ENCODE measurements at places on chromosomes 4 and X. TPM values are rescaled to one million over a fixed set of nuclear protein-coding genes. Genes with fewer than 3 reads are reported as not detected.

GRCh38 chrX:131577413-131577812 lies 33.5 kb downstream of the OR13H1 start:
- no peaks in the 10 kb centered on the region for H3K4me1 ChIP-seq
- no peak for DNase-seq
- no peaks in the 10 kb centered on the region for H3K27me3 ChIP-seq
- H3K36me3 ChIP-seq, result no peaks in the 10 kb centered on the region
- H3K27ac ChIP-seq, result no peak overlapping the region

The CXCL3 gene
- 1.0 TPM for total RNA-seq

The KLHL13 gene
- 1.5 TPM for total RNA-seq

- no peak overlapping the region for H3K27ac ChIP-seq
- H3K4me1 ChIP-seq, result peaks cover 10% of the 10 kb centered on the region
- no peak overlapping the region for H3K4me3 ChIP-seq
These were observed 1.4 kb upstream of the ARHGAP6 start for GRCh38 chrX:11666952-11667685.

- no peak for DNase-seq
- no peak overlapping the region for H3K27ac ChIP-seq
- H3K4me3 ChIP-seq, result no peak overlapping the region
- peaks cover 7% of the 10 kb centered on the region for H3K4me1 ChIP-seq
- H3K27me3 ChIP-seq, result no peaks in the 10 kb centered on the region
These were observed 62.6 kb downstream of the SORCS2 start for GRCh38 chr4:7254736-7255487.

The PARM1 gene
- 17.7 TPM for total RNA-seq

DNA sequence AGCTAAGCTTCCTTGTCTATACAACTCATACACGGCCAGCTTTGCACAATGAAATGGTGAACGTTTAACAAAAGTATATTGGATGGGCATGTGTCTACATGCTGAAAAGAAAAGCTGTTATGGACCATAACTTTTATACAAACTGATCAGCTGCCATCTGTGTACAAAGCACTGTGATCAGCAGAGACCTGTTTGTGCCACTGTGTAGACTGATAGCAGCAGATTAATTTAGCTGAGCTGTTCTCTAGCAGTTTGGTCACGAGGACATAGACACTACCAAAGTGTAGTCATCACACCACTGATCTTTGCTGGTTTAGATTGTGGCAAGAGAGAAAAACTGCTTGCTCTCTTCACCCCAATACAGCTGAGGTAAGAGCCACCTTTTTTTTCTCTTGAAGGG lies 124.5 kb downstream of the RAPGEF2 start:
- peaks cover 31% of the 10 kb centered on the region for H3K4me1 ChIP-seq
- no peaks in the 10 kb centered on the region for H3K36me3 ChIP-seq
- no peak for DNase-seq
- no peaks in the 10 kb centered on the region for H3K27me3 ChIP-seq
- peak overlapping the region; percentile 28 for H3K4me3 ChIP-seq
- H3K27ac ChIP-seq, result peak overlapping the region; percentile 60

- H3K4me3 ChIP-seq, result no peak overlapping the region
- no peak overlapping the region for H3K27ac ChIP-seq
- H3K36me3 ChIP-seq, result no peaks in the 10 kb centered on the region
These were observed 168.5 kb downstream of the SOWAHB start for GRCh38 chr4:76729460-76729859.

GRCh38 chrX:38754102-38754790 lies 47.0 kb upstream of the MID1IP1 start:
- no peaks in the 10 kb centered on the region for H3K36me3 ChIP-seq
- H3K27ac ChIP-seq, result no peak overlapping the region
- DNase-seq, result no peak
- H3K27me3 ChIP-seq, result no peaks in the 10 kb centered on the region

The STK32B gene
- 2.2 TPM for total RNA-seq

GRCh38 chr4:72305620-72306019 lies 263.4 kb downstream of the ADAMTS3 start:
- H3K36me3 ChIP-seq, result no peaks in the 10 kb centered on the region
- no peaks in the 10 kb centered on the region for H3K27me3 ChIP-seq
- no peak overlapping the region for H3K27ac ChIP-seq
- no peak for DNase-seq

DNA sequence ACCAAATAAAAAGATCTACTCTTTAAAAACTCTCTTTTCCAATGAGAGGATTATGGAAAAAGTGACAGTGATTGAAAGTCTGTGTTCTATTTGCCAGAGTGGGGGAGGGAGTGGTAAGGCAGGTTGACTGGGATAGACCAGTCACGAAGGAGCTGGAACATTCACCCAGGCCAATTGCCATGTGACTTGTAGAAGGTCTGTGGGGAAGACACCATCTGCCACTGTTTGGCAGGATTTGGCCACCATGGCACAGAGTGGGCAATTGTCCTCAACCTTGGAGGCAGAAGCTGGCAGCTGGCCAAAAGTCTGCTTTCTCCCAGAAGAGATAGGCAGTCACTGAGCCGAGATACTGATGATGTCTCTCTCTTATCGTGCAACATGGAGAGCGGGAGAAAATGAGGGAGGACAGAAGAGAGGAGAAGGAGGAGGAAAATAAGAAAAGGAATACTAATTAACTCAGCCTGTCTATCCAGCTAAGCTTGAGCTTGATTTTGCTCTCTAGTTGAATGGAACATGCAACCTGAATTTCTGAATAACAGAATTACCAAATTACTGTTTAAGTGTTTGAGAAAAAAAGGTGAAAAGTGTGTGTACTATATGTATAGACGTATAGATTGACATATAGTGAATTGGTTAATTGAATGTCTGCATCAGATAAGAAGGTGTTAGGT lies 267.1 kb downstream of the ARHGAP24 start:
- H3K36me3 ChIP-seq, result no peaks in the 10 kb centered on the region
- H3K4me3 ChIP-seq, result no peak overlapping the region
- H3K27me3 ChIP-seq, result no peaks in the 10 kb centered on the region
- H3K4me1 ChIP-seq, result peaks cover 34% of the 10 kb centered on the region

DNA sequence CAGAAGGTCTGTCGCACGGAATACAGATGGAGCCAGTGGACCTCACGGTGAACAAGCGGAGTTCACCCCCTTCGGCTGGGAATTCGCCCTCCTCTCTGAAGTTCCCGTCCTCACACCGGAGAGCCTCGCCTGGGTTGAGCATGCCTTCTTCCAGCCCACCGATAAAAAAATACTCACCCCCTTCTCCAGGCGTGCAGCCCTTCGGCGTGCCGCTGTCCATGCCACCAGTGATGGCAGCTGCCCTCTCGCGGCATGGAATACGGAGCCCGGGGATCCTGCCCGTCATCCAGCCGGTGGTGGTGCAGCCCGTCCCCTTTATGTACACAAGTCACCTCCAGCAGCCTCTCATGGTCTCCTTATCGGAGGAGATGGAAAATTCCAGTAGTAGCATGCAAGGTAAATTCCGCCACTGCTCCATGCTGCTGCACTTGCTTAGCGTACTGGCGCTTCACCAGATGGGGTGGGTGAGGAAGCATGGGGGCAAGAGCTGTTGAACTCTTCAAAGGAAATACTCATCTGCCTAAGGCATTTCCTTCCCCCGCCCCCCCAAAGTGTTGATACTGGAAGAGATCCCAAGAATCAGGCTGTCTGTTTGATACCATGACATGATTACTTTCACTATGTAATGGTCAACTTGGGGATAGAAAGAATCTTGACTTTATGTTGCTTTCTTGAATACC lies 24.8 kb downstream of the KLF3 start:
- H3K27me3 ChIP-seq, result no peaks in the 10 kb centered on the region
- no peak overlapping the region for H3K4me3 ChIP-seq
- peaks cover 61% of the 10 kb centered on the region for H3K36me3 ChIP-seq

GRCh38 chr4:25306518-25307057 lies 6.0 kb upstream of the ZCCHC4 start:
- no peak for DNase-seq
- no peak overlapping the region for H3K4me3 ChIP-seq
- no peaks in the 10 kb centered on the region for H3K4me1 ChIP-seq
- H3K27ac ChIP-seq, result no peak overlapping the region
- no peaks in the 10 kb centered on the region for H3K27me3 ChIP-seq
- H3K36me3 ChIP-seq, result no peaks in the 10 kb centered on the region

The USP26 gene
- total RNA-seq, result not detected

- H3K4me3 ChIP-seq, result no peak overlapping the region
- DNase-seq, result no peak
- H3K36me3 ChIP-seq, result no peaks in the 10 kb centered on the region
These were observed 5.1 kb upstream of the ADAM29 start for GRCh38 chr4:174912919-174913543.

- DNase-seq, result no peak
- no peak overlapping the region for H3K4me3 ChIP-seq
- peaks cover 5% of the 10 kb centered on the region for H3K4me1 ChIP-seq
- no peaks in the 10 kb centered on the region for H3K27me3 ChIP-seq
These were observed 380.4 kb downstream of the PCDH7 start for GRCh38 chr4:31100536-31100935.

DNA sequence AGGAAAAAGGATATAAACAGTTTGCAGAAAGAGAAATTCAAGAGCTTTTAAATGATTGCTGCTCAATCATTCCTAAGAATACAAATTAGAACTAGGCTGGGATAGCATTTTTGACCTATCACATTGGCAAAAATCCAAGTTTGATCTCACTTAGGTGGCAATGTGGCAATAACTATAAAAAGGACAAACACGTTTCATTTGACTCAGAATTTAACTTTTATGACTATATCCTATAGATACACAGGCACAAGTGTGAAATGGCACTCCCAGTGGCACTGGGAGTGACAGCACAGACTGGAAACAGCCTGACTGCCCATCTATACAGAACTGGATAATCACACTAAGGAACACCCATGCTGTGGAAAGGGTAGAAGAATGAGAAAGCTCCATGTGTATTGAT lies 11.1 kb downstream of the CENPU start:
- no peak overlapping the region for H3K27ac ChIP-seq
- H3K4me1 ChIP-seq, result no peaks in the 10 kb centered on the region

DNA sequence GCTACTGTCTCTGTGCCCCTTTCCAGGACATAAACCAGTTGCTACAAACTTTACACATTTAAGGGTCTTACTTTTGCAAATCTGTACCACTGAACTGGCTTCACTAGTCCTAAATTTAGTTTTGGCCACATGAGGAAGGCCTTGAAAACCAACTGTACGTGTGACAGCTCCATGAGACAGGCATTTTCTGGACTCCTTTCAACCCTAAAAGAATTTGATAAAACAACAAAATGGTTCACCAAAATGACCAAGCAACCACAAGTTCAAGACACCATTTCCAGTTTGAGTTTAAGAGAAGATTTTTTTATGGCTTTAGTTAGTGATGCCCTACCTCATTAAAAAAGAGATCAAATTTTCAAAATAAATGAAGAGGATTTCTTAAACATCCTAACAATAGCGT lies 246.4 kb downstream of the ZNF674 start:
- H3K36me3 ChIP-seq, result no peaks in the 10 kb centered on the region
- no peaks in the 10 kb centered on the region for H3K27me3 ChIP-seq
- no peaks in the 10 kb centered on the region for H3K4me1 ChIP-seq
- H3K4me3 ChIP-seq, result no peak overlapping the region
- DNase-seq, result no peak

DNA sequence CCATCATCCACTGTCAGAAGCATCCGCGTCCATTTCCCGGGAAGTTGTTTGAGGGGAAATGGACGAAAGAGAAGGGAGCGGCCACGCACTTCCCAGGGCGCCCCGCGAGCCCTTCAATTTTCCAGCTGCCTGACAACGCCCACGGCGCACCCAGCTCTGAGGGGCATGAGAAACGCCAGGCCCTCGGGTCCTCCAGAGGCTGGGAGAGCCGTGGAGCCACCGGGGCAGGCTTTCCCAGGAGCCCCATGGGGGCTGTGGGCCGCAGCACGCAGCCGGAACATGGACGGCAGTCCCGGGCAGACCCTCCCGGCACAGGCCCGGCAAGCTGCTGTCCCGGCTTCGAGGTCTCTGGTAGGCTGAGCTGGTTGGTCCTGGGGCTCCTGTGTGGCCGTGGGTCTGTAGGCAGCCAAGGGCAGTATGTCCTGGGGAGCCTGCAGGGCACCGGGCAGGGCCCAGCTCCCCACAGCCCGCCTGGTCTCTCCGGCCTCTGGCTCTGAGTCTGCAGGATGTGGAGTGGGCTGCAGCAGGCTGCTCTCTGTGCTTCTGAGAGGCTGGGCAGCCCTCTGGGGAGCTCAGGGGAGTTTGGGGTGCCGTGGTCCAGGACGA lies 115.2 kb downstream of the FAM53A start:
- H3K4me1 ChIP-seq, result peaks cover 9% of the 10 kb centered on the region
- no peak overlapping the region for H3K27ac ChIP-seq
- H3K36me3 ChIP-seq, result no peaks in the 10 kb centered on the region
- no peak for DNase-seq
- peaks cover 41% of the 10 kb centered on the region for H3K27me3 ChIP-seq

GRCh38 chrX:134813697-134814096 lies 155.4 kb upstream of the PLAC1 start:
- DNase-seq, result no peak
- H3K4me3 ChIP-seq, result no peak overlapping the region
- no peaks in the 10 kb centered on the region for H3K36me3 ChIP-seq
- H3K27me3 ChIP-seq, result no peaks in the 10 kb centered on the region
- H3K4me1 ChIP-seq, result no peaks in the 10 kb centered on the region
- H3K27ac ChIP-seq, result no peak overlapping the region

DNA sequence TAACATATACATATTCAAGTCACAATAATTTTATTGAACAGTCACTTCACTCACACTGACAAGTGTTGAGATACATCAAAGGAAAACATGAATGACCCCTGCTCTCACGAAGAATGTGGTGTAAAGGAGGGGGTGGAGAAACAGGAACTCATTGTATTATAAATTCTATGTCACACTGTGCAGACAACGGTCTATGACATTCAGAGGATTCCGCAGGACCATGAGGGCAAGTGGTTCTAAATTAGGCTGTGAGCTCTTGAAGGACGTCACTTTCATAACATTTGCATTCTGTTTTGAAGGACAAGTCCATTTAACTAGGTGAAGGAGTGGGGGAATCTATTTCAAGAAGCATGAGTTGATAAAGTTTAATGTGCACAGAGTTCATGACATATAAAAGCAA lies 415.2 kb upstream of the HS3ST1 start:
- no peak overlapping the region for H3K4me3 ChIP-seq
- H3K27ac ChIP-seq, result no peak overlapping the region
- no peaks in the 10 kb centered on the region for H3K4me1 ChIP-seq
- H3K27me3 ChIP-seq, result no peaks in the 10 kb centered on the region

DNA sequence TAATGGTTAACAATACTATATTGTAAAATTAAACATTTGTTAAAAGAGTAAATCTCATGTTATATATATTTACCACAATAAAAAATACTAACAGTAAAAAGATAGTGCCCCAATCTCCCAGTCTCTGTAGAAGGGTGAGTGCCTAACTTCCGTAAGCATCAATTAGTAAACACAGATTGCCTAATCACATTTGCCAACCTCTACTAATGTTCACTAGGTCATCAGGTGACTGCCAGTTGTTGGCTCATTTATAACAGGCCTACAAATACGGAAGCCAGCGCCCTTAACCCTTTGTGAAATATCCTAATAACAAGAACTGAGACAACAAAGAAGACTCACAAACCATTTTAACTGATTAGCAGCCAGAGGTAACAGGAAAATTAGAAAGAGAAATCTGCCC lies 345.1 kb downstream of the INPP4B start:
- H3K27me3 ChIP-seq, result no peaks in the 10 kb centered on the region
- H3K27ac ChIP-seq, result no peak overlapping the region
- no peaks in the 10 kb centered on the region for H3K36me3 ChIP-seq
- no peaks in the 10 kb centered on the region for H3K4me1 ChIP-seq
- no peak overlapping the region for H3K4me3 ChIP-seq

- H3K27me3 ChIP-seq, result no peaks in the 10 kb centered on the region
- no peak overlapping the region for H3K27ac ChIP-seq
- H3K4me3 ChIP-seq, result no peak overlapping the region
- DNase-seq, result no peak
- H3K4me1 ChIP-seq, result no peaks in the 10 kb centered on the region
These were observed 48.4 kb downstream of the ANXA3 start for GRCh38 chr4:78599931-78600375.
